ENCODE measurements at places on chromosomes 2 and 18.

DNA sequence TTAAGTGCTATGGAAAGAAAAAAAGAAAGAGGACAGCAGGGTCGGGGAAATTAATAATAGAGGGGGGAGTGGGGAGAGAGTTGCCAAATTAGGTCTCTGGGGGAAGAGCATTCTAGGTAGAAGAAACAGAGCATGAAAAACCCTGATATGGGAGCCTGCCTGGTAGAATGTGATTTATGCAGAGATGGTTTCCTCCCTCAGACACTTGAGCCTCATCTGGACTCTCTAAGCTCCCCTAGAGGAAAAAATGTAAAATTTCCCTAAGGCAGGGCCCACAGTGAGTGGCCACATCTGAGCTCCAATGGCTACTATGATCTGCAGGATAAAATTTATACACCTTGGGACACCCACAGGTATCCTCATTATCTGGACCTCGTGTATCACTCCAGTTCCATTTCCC, 20.6 kb upstream of the EPAS1 start:
- DNase-seq: no peak

DNA sequence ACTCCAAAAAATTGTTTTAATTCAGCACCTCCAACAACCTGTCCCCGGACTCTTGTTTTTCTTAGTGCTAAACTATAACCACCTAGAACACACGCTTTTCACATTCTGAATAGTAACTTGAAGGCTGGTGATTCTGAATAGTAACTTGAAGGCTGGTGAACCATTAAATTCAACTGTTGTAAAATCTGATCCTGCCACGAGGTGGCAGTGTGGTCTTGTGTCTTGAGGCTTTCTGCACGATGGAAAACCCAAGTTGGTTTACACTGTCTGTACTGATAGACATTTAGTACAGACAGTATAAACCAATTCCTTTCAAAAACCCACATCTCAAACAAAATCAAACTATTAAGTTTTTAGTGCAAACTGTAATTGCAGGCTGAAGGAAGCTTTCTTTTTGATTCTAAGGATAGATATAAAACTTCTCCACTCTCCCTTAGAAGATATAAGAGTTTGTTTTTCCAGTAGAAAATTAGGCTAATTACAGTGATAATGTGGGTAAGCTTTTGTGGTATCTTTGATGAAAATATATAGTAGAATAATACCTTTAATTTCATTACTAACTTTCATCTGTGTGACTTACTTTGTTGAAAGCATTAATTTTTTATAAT, 57.6 kb downstream of the VAPA start:
- peak; percentile 54 for DNase-seq

DNA sequence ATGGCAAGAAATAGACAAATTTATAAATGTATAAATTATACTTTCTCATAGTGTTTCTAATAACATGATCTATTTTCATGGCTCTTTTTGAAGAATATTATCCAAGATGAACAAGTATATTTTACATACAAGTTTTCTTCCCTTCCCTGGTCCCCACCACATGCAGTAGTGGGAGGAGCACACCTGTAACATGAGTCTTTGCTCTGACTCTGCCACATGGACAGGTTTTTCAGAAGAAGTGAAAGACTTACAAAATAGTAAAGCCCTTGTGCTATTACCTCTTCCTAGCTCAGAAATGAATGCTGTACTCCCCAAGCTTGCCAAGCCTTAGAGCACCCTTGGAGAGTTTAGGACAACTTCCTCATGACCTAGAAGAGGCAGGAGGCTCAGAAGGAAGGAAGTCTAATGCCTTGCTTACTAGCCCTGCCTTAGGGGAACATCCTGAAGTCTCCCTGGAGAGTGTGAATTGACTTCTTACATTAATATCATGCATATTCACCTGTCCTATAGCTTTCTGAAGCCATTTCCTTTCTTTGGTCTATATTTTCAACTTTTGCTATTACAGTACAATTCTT, 18.4 kb downstream of the MXD1 start:
- DNase-seq: no peak

DNA sequence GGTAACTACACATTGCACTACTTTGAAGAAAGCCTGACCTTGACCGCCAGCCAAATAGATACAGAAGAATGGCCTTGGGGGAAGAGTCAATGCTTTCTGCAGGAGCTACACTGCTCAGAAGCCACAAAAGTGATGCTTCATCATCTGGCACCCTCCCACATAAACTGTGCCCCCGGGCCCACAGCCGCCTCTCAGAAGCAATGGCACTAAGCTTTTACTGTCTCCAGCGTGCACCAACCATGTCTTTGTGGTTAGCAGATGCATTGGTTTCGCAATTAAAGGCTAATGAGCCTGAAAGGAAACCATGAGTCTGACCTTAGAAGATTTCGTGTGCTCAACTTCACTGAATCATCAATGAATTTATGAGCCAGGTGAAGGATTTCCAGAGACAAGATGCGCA, 209.4 kb upstream of the TRIB2 start:
- peak; percentile 45 for DNase-seq

- no peak for DNase-seq
Measured at GRCh38 chr2:104547221-104547620, 306.7 kb upstream of the POU3F3 start.

DNA sequence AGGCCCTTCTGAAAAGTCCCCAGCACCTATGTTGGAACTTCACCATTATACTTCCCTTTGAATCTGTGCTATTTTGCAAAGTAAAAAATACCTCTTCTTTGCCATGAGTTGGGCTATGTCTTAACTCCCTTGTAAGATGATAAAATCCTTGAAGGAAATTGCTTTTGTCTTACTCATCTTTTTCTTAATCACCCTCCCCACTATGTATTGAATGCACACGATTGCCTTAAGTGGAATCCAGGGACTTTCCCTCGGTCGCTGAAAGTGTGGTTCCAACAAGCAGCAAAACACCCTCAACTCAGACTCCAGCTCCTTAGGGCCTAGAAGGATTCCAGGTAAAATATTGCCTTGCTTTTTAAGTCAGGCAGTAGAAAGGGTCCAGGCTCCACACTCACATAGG, 173.2 kb upstream of the ARL4C start:
- DNase-seq: no peak

GRCh38 chr2:223697316-223697891, 95.2 kb upstream of the SCG2 start:
- no peak for DNase-seq

- DNase-seq: no peak
Measured at GRCh38 chr2:135030826-135031225, 16.4 kb downstream of the MAP3K19 start.

DNA sequence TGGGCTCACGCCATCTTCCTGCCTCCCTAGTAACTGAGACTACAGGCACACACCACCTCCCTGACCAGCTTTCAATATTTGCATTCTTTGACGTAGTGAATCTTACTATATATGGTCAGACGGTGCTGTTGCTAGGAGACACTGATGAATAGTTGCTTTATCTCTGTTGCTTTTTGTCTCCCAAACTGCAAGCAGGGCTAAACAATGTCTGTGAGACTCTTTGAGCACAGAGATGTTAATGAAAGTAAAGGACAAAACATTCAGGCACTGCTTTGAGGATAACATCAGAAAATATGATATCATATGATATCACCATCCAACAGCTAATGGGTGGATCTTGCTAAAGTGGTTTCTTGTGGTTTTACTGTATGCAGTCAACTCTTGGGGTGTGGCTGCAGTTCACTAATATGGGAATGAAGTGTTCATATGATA, 43.0 kb downstream of the EMILIN2 start:
- DNase-seq: peak; percentile 76

GRCh38 chr2:102483086-102483485, 10.1 kb downstream of the SLC9A4 start:
- no peak for DNase-seq

- DNase-seq: peak; percentile 5
Measured at GRCh38 chr2:172586245-172586891, 30.5 kb downstream of the PDK1 start.

- no peak for DNase-seq
Measured at GRCh38 chr18:62878305-62878704, 163.0 kb downstream of the PHLPP1 start.

DNA sequence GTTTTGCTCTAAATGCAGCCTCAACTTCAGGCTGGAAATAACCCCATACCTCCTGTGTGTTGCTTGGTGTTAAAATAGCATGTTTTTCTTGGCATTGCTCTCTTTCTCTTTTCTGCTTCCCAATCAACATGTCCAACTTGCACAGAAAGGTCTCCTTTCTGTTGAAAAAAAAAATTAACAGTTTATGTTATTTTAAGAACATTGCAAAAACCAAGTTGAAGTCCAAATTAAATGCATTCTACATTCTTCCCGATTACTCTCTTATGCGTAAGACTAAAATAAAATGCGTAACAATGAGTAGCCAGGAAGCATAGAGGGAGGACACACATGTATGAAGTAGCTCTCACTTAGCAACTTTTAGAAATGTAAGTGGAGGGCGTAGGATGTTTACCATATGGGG, 1406.1 kb upstream of the NXPH2 start:
- DNase-seq: no peak

- no peak for DNase-seq
Measured at GRCh38 chr2:170145191-170145590, 32.8 kb upstream of the MYO3B start.

GRCh38 chr2:5236249-5236648, 455.9 kb upstream of the SOX11 start:
- DNase-seq: no peak

- DNase-seq: no peak
Measured at GRCh38 chr2:214577769-214578168, 166.9 kb downstream of the VWC2L start.

DNA sequence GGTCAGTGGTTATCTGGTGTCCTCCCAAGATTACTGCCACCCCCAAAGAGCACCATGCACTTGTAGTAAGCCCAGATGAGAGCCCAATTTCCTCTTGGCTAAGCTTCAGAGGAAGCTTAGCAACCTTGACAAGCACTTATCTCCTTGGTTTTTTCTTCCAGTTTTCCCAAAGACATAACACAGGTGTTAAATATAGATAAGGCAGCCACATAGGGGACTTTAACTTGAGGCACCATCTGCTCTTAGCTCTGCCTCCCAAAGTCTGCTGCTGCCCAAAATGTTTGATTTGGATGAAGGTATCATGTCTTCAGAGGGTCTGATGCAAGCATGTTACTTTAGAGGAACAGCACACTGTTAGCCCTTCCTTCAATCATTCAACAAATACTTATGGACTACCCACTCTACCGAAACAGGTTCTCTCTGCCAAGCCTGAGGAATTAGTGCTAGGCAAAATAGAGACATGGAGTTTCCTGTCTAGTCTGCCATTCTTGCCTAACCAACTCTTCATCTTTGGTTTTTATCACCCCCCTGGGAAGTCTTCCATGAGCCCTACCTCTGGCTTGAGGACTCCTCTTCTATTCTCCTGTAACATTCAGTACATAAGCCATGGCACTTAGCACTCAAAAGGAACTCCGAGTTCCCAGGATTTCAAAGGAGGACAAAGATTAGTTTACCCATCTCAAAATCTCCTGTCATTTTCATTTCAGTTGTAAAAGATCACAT, 73.7 kb downstream of the SP3 start:
- no peak for DNase-seq

- DNase-seq: no peak
Measured at GRCh38 chr2:203683932-203684556, 22.4 kb upstream of the CD28 start.

DNA sequence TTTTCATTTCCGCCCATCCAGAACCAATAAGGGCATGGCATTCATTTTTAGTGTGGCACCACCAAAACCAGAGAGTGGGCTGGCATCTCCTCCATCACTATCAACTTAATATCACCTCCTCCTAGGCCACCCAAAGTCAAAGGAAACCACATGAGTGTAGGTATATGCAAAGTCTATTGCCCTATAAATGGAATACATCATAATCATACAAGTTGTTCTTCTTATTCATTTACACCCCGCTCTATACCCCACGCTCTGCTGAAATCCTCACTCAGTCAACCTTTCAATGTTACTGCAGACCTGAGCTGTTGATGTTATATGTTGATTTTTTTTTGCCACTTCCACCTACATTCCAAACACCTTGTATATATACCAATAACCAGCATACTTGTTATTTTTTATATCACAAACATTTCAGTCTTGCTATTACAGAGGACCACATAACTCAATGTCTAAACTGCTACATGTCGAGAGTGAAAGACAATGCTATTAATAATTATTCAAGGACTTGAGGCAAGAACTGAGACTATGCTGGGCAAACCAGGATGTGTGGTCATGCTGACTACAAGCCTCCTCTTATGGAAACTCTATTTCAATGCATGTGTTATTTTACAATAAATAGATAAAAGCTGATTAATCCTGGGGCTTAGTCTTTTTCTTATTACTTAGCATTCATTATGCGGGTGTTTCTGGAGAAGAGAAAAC, 466.5 kb upstream of the ID2 start:
- no peak for DNase-seq

All from CD4-positive, alpha-beta memory T cell (primary cell).